ENCODE measurements at places on chromosomes 11 and 22.

GRCh38 chr11:92267278-92267677 is 42.7 kb downstream of the FAT3 start:
- DNase-seq, result no peak

DNA sequence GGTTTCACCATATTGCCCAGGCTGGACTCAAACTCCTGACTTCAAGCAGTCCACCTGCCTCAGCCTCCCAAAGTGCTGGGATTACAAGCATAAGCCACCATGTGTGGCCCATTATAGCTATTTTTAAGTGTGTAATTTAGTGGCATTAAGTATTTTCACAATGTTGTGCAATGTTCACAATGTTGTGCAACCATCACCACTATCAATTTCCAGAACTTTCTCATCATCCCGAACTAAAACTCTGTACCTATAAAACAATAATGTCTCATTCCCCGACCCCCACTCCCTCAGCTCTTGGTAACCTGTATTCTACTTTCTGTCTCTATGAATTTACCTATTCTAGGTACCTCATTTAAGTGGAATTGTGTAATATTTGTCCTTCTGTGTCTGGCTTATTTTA is 7.5 kb downstream of the CFAP68 start:
- no peak for DNase-seq

GRCh38 chr11:103902994-103903393 is 133.4 kb upstream of the DDI1 start:
- DNase-seq, result no peak

DNA sequence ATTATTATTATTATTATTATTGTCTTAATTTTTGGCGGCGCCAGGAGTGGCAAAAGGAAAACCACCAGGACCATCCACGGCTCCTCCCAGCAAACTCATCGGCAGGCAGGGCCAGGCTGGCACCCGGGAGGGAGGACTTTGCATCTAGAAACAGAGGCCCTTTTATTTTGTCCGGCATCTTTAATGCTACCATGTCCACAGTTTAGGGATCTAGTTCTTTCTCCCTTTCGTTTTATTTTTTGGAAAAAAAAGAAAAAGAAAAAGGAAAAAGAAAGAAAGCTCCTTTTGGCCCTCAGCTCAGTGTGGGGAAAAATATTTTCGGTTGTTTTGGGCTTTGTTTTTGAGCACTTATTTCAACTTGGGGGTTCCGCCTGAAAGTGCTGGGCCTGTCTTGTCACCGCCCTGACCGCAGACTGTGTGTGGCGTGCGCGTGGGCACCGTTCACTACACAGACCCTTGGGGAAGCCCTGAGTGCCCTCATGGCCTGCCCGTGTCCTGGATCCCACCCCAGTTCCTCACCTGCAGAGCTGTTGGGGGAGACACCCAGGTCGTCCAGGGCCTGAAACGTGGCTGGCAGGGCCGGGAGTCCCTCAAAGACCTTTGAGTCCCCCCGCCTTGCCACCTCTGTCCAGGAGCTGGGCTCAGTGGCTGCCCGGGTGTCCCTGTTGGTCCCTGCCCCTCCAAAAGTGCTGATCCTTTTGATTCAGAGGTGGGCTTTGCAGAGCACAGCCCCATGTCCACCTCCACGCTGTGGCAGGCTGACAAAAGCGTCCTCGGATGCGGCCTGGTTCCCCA is 69.1 kb upstream of the PPARA start:
- no peak for DNase-seq

DNA sequence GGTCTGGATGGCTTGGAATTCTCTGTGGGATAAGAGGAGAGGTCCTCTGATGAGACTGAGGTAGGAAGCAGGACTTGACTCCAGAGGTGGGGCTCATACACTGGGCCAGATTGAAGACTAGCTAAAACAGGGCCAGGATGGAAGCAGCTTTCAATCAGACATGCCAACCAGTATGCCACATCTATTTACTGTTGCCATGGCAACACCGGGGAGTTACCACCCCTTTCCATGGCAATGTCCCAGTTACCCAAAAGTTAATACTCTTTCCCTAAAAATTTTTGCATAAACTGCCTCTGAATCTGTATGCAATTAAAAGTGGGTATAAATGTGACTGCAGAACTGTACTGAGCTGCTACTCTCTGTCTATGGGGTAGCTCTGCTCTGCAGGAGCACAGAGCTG is 247.5 kb upstream of the ZBED5 start:
- no peak for DNase-seq

GRCh38 chr22:30427871-30428270 is 2.3 kb downstream of the MTFP1 start:
- DNase-seq, result no peak

GRCh38 chr11:73566422-73566821 is 31.5 kb downstream of the FAM168A start:
- DNase-seq, result no peak

DNA sequence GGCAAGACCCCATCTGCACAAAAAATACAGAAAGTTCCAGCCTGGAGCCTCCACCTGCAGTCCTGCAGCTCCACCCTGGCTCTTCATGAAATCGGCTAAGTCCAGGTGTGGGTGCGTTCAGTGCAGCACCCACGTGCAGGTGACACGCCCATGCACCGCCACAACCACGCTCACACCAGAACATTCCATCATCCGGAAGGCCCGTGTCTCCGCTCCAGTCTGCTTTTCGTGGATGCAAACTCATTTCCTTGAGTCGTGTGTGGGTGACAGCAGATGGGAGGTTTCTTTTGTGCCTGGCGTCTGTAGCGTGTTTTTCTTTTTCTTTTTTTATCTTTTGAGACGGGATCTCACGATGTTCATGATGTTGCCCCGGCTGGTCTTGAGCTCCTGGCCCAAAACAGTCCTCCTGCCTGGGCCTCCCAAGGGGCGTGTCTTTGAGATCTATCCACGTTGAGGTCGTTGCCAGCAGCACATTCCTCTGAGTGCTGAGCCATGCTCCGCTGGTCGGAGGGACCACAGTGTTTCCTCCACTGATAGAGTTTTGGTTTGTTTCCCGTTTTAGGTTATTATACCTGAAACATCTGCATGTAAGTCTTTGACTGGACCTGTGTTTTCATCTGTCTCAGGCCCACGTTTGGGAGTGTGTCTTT is 7.2 kb downstream of the PTDSS2 start:
- no peak for DNase-seq

DNA sequence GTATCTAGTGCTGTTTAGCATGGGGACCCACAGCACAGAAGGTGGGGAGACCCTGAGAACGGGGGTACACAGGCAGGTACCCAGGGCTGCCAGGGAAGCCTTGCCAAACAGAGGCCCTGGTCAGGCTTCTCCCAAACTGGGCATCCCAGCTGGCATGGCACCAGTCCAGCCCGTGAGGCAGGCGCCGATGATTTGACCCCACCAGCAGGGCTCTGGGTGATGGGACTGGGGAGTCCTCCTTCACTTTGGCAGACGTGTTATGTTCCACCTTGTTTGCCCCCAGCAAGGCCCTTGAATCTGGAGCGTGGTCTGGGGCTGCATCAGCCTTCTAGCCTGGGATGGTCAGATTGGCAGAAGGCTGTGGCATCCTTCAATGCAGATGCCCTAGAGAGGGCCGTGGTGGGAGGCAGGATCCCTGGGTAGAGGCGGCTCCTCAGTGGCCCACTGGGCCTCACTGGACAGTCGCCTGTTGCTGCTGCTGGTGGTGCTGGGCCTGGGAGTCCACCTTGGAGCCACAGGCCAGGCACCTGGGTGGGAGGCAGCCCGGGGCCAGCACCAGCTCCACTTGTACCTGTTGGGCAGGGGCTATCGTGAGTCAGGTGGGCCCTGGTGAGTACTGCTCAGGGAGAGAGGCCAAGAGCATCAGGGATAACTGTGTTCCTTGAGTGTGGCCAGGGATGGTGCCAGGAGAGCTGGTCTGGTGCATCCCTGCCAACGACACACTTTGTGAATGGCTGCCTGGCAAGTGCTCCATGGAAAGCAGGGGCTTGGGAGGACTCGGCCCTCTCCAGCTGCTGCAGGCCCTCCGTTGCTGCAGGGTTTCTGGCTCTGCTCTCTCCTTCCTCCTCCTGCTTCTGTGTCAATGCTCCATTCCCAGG is 3.3 kb downstream of the ADORA2A start:
- no peak for DNase-seq

DNA sequence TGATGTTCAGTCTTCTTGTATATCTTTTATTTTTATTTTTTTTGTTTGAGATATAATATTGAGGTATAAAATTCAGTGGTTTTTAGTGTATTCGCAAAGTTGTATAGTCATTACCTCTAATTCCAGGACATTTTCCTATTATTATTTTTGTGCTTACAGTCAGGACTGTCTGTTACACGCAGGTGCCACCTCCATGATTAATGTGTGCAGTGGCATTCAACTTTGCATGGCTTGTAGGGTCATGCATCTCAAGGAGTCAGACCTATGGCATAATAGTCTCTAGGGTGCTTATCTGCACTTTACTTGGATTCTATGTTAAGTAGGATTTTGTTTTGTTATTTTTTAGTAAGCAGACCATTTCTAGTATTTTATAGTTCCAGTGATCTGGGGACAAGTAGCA is 1.0 kb downstream of the CTR9 start:
- DNase-seq, result no peak

GRCh38 chr22:42288791-42289190 is 18.3 kb upstream of the TCF20 start:
- DNase-seq, result no peak

- no peak for DNase-seq
Measured at GRCh38 chr11:113596658-113597057, 109.5 kb downstream of the TMPRSS5 start.

DNA sequence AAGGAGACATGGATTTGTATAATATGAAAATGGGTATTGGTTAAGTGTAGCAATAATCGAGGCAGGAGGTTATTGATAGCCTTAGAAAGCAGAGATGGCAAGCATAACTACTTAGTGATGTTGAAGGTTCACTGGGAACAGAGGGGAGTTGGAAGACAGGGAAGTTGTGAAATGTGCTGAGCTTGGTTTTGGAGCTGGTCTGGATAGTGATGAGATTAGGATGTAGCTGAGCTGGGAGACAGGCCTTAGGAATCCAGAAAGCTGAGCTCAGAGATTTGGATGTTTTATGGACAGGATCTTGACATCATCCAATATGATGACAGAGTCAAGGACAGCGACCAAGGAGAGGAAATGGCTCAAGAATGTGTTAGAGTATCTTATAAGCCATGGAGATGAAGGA is 113.1 kb downstream of the ARHGAP42 start:
- DNase-seq, result no peak

- no peak for DNase-seq
Measured at GRCh38 chr11:15897211-15897960, 459.0 kb downstream of the SOX6 start.

GRCh38 chr22:38031491-38031890 is 25.7 kb upstream of the PICK1 start:
- no peak for DNase-seq

GRCh38 chr11:1947592-1948237 is 583 bp downstream of the MRPL23 start:
- no peak for DNase-seq

- no peak for DNase-seq
Measured at GRCh38 chr22:29765905-29766631, 739 bp downstream of the ZMAT5 start.

All from stimulated activated naive CD4-positive, alpha-beta T cell (primary cell).